ENCODE measurements at places on chromosomes 6 and 20.

DNA sequence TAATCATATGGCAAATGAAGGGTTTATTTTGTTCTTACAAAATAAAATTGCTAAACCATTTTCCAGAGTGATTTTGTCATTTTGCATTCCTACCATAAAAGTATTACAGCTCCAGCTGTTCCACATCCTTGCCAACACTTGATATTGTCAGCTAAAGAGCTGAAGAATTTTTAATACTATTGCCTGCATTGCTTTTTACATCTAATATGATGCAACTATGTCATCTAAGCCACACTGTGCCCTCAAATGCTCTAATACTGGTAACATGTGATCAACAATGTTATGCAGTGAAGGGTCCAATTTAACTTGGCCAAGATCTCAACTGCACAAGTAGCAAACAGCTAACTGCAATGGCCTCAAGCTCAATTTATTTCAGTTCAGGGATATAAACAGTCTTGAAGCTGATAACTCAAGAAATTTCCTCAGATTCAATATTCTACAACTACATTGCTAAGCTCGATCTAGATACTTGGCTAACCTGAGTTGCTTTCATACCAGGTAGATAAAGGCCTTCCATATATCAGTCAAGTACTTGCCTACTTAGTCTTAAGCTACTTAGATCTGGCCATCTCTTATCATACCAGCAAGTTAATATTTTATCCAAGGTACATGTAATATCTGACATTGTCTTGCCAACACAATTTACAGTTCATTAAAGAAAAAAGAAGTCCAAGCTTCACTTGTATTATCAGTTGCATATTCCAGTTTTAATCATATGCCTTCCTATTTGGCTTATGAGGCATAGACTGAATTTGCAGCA is 17.0 kb downstream of the AKIRIN2 start:
- DNase-seq: no peak

GRCh38 chr6:143097224-143097795 is 36.6 kb downstream of the AIG1 start:
- DNase-seq: no peak

- no peak for DNase-seq
Measured at GRCh38 chr6:44051515-44051914, 75.7 kb downstream of the MRPL14 start.

GRCh38 chr20:33176101-33176500 is 8.1 kb downstream of the BPIFA2 start:
- DNase-seq: no peak

GRCh38 chr6:116298973-116299372 is 19.2 kb upstream of the TSPYL1 start:
- DNase-seq: no peak

GRCh38 chr20:31948008-31948407 is 3.8 kb downstream of the PDRG1 start:
- DNase-seq: no peak

GRCh38 chr20:19129976-19130612 is 82.3 kb upstream of the SLC24A3 start:
- DNase-seq: no peak

DNA sequence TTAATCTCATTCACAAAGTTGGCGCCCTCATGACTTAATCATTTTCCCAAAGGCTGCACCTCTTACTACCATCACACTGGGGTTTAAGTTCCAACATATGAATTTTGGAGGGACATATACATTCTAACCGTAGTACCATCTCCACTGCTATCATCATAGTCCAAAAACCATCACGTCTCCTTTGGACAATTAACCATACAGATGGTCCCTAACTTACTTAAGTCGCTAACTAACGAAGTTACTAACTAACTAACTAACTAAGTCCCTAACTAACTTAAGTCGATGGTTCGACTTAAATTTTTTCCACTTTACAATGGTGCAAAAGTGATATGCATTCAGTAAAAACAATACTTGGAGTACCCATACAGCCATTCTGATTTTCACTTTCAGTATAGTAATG is 24.0 kb upstream of the TBC1D22B start:
- DNase-seq: no peak

GRCh38 chr6:165621940-165622339 is 41.1 kb downstream of the PDE10A start:
- no peak for DNase-seq

All from kidney glomerular epithelial cell (primary cell).